Frontal cortex (tissue), 4 donors: ENCODE measurements at places on chromosomes 3 and 15. TPM values are rescaled to one million over a fixed set of nuclear protein-coding genes. Genes with fewer than 3 reads are reported as not detected.

FETUB gene
- not detected for total RNA-seq

- DNase-seq = no peak
Measured at GRCh38 chr3:48107227-48107626, 81.0 kb downstream of the CDC25A start.

GRCh38 chr15:81754078-81754477, 291.7 kb downstream of the MEX3B start:
- DNase-seq = no peak

DNA sequence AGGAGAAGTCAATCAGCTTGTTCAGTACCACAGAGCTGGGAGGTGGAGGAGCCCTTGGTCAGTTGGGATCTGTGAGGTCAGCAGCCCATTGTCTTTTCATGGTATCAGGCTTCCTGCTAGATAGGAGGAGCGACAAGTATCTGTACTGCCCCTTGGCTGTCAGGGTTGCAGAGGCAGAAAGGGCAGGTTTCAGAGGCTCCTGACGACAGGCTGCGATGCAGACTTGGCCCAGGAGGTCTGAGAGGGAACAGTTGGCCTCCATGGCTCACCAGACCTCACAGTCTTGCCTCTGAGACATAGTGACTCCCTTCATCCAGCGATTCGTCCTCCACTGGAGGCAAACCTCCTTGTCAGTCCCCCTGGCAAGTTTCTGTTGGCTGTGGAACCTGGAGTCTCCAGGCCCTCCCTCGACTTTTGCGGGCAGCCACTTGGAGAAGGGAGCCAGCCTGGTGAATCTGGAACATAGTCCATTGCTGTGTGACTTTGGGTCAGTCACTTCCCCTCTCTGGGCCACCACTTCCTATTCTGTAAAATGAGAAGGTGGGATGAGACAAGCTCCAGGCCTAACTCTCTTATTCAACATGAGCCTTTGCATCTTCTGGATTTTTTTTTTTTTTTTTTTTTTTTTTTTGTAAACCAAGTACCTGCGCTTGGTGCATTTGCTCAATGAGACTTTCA, 177.9 kb upstream of the TLE3 start:
- no peak for DNase-seq

DNA sequence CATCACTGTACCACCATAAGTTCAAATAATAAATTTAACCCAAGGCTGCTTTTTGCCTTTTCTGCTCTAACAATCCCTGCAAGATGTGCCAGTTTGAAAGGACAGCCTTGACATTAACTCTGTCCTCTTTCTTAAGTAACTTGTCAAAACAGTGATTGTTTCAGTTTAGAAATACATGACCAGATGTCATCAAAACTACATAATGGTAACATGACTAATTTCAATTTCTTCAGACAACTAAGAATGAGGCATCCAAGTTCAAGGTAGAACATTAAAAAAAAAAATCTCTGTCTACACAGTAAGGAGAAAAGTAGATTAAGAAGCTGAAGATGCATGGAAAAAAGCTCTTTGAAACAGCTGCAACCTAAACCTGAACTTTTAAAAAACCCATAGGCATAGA, 47.4 kb downstream of the SHQ1 start:
- no peak for DNase-seq
